ENCODE measurements at places on chromosomes 2 and 18.

DNA sequence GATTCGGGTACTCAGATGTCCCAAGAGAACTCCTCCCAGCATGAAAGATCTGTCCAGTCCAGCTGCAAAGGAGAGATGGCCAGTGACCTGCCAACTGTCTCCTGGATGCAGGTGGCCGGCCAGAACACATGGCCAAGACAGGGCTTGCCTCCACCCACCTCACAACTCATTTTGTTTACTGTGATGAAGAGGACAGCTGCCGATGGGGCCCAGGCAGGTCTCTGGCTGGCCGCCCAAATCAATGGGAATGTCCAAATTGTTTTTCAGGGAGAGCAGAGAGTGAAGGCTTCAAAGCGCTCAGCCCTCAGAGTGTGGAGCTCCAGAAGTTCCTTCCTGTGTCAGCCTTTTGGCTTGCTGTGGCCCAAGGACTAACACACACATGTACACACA lies 41.9 kb downstream of the FOSL2 start:
- DNase-seq: no peak

DNA sequence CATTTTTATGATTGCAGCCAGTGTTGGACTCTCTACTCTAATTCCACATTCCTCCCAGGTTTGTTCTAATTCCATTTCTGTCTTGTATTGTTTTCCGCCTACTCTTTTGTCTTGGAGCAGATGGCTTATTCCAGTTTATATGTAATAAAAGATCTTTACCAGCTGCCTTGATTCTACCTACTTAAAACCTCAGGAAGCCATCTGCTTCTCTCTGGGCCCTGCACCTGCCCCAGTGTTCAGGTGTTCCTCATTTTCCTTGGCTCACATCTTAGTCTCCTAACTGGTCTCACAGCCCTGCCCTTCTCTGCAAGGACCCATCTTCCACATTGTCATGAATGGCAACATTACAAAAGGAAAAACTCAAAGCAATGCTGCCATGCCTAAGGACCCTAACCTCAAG lies 21.0 kb upstream of the IL37 start:
- DNase-seq: no peak

GRCh38 chr2:150812066-150812465 lies 324.6 kb upstream of the RND3 start:
- DNase-seq: no peak

GRCh38 chr18:10475654-10476291 lies 21.3 kb downstream of the APCDD1 start:
- DNase-seq: no peak

- DNase-seq: no peak
Measured at GRCh38 chr2:148953426-148953825, 78.4 kb downstream of the KIF5C start.

DNA sequence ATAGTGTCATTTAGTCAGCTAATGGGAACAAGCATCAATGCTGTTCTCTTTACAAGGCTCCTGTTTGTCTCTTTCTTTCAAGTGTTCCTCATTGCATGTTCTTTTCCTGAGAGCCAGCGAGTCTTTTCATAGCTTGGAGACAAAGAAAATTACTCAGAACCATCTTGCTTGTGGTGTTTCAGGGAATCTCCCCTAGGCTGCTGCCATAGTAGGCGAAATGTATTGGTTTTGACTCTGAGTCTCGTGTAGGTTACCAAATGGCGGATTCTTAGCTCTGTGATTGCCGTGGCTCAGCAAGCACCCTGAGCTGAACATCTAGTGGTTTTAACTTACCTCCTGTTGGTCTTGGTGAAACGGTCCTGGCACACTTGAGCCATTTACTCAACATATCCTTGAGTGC lies 68.7 kb downstream of the RHBDD1 start:
- DNase-seq: no peak

- no peak for DNase-seq
Measured at GRCh38 chr2:223264541-223265193, 212.7 kb downstream of the KCNE4 start.

GRCh38 chr2:98823196-98824170 lies 92.6 kb upstream of the MGAT4A start:
- DNase-seq: no peak

DNA sequence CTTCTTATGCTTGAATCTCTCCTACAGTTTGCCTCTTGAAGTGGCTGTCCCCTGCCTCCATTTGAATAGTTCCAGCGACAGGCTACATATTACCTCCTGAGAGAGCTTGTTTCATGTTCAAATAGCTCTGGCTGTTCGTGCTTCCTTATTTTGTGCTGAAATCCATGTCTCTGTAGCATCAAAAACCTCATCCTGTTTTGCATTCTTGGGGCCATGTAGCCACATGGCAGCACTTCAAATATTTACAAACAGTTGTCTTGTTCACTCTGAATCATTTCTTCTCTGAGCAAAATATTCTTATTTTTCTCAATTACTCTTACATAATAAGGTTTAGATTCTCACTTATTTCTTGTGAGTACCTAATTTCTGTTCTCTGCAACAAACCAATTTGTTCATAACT lies 1243.1 kb upstream of the NXPH2 start:
- DNase-seq: no peak

- DNase-seq: no peak
Measured at GRCh38 chr18:60082790-60083189, 183.0 kb downstream of the PMAIP1 start.

DNA sequence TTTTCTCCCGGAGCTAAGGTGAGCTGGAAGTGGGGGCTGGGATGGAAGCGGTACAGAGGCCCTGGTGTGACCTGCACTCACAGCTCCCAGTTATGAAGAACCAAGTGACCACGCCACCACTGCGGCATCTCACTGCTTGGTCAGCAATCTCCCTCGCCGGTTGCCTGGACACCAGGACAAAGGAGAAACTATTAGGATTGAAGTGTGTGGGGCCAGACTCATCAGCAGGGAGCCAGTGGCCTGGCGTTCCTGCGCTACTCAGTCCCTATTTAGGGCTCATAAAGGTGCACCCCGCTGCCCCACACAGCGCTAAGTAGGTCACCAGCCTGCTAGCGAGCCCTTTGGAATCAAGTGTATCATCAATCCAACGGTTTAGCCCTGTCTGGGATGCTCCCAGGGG lies 82.9 kb downstream of the ZCCHC2 start:
- no peak for DNase-seq

DNA sequence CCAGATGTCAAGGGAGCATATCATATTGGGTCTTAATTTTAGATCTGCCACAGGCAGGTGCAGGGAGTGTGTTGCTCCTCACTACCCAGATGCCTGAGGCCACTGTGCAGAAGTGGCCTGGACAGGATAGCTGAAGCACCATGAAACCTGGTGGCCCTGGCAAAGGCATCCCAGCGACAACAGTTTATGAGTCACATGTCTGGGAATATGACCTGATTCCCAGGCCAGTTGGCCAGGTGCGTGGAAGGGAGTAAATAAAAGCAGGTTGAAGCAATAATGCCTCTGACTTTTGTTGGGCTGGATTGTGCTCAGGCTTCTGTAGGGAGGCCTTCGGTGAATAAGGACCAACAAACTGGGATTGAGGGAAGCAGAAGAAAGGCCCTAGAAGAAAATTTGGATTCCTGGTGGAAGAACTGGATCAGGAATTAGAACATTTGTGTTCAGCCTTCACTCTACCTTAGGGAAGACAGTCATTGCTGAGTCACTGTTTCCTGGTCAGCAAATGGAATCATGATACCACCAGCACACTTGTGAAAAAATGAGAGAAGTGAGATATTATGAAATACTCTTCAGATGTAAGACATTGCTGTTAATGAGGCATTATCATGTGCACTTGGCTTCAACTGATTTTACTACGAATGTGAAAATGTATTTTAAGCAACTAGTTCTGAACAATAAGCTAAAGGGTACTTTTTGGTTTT lies 78.4 kb upstream of the ZNF516 start:
- DNase-seq: no peak

- DNase-seq: no peak
Measured at GRCh38 chr2:24485197-24485596, 5.9 kb upstream of the NCOA1 start.

GRCh38 chr2:161219211-161219610 lies 59.0 kb downstream of the TANK start:
- DNase-seq: no peak

DNA sequence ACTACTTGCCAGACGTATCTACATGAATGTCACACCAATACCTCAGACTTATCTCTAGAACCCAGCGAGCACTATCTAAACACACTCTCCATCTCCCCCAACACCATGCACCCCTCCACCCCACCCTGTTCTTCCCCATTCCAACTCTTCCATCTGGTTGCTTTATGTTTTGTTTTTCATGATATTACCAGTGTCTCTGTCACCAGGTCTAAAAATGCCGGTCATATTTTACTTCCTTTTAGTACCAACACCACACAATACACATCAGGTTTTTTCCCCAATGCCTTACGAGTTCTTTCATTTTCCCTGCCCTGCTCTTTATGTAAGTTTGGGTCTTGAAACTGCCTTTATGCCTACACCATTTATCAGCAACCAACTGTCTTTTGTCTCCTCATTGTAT lies 10.2 kb upstream of the ITGA4 start:
- no peak for DNase-seq

DNA sequence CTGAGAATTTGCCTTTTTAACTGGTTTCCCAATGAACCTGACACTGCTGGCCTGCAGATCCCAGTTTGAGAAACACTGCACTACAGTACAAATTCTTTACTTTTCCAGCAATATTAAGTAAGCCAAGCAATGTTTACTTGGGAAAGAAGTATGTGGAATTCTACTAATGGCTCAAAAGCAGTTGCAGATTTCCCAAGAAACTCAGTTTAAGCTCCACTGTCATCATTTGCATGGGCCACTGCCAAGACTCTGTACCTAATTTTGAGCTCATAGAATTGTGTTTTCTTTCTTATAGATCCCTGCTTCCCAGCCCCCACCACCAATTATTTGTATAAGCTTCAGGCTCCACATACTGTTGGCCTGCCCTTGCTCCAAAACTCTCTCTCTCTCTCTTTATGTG lies 676.1 kb downstream of the RNF144A start:
- DNase-seq: no peak
